ENCODE measurements at places on chromosomes 2 and 18.

- DNase-seq = no peak
These were observed 416.6 kb upstream of the SMIM21 start for GRCh38 chr18:75844146-75844545.

- no peak for DNase-seq
These were observed 76.8 kb downstream of the ACKR3 start for GRCh38 chr2:236646441-236646840.

- no peak for DNase-seq
These were observed 197.4 kb upstream of the SMIM21 start for GRCh38 chr18:75624869-75625268.

DNA sequence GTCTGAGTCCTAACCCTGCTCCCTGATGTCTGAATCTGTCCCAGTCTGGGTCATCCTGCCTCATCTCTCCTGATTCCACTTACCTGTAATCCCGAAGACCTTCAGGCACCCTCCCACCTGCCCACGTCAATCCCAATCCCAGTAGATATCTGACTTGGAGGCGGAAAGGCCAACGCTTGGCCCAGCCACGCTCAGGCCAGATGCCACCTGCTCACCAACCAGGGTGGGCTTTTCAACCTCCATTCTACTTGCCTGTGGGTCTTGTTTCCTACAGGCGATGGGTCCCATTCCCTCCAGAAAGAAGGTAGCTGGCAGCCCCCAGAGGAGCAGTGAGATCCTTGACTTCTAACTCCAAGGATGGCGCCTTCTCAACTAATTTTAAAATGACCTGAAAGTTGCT lies 59.7 kb downstream of the INPP5D start:
- DNase-seq = no peak

GRCh38 chr18:21602299-21602587 lies 1.7 kb upstream of the ESCO1 start:
- DNase-seq = no peak

DNA sequence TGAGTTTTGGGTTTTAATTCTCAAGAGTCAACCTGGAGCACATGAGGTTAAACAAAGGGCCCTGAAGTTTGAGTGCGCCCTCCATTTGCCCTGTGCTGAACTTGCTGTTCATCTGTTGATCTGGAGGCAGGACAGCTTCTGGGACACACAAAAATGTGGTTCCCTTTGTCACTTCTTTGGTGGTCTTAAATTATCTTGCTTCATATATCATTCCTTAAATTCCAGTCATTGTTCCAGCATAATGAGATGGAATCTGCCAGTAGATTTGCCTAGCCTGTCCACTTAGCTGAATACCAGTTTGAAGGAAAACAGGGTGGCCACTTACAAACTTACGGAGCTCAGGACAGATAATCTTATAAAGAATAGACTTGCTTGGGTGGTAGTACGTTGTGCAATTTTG lies 916 bp downstream of the CETN1 start:
- no peak for DNase-seq

- no peak for DNase-seq
These were observed 100.4 kb upstream of the SMAD2 start for GRCh38 chr18:48030616-48031480.

DNA sequence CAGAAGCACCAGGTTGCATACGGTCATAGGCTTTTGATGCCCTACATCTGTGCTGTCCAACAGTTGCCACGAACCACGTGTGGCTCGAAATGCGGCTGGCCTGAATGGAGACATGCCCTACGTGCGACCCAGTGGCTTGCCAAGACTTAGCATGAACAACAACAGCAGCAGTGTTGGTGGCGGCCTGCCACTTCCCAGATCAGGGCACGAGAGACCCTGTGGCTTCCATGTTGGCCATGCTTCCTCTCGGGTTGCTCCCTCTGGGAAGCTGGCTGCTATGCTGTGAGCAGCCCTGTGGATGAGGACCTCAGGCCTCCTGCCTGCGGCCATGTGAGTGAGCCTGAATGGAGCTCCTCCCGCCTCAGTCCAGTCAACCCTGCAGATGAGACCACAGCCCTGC lies 212.3 kb downstream of the HDAC4 start:
- no peak for DNase-seq

- no peak for DNase-seq
These were observed 472.3 kb downstream of the TNS1 start for GRCh38 chr2:217530392-217531090.

- no peak for DNase-seq
These were observed 35.3 kb downstream of the TCF4 start for GRCh38 chr18:55552526-55553189.

GRCh38 chr2:136127356-136127755 lies 9.4 kb upstream of the CXCR4 start:
- DNase-seq = no peak

DNA sequence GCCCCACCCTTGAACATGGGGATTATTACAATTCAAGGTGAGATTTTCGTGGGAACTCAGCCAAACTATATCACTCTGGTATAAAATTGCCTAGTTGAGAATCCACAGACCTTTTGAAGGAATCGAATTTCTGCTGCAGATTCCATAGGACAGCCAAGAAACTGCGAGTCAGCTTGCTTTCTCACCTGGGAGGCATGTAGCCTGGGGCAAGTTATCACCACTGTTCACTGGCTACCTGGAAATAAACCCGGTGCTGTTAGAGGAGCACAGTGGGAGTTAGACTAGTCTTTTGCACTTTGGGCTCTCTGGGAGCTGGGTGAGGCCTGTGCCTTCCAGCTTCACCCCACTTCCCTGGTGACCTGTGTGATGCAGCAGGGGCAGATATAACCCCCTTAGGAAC lies 1043.5 kb downstream of the TDRD15 start:
- no peak for DNase-seq

GRCh38 chr2:29193681-29194080 lies 78.5 kb downstream of the CLIP4 start:
- DNase-seq = no peak

- DNase-seq = no peak
These were observed 32.9 kb upstream of the PPM1B start for GRCh38 chr2:44135771-44136170.

DNA sequence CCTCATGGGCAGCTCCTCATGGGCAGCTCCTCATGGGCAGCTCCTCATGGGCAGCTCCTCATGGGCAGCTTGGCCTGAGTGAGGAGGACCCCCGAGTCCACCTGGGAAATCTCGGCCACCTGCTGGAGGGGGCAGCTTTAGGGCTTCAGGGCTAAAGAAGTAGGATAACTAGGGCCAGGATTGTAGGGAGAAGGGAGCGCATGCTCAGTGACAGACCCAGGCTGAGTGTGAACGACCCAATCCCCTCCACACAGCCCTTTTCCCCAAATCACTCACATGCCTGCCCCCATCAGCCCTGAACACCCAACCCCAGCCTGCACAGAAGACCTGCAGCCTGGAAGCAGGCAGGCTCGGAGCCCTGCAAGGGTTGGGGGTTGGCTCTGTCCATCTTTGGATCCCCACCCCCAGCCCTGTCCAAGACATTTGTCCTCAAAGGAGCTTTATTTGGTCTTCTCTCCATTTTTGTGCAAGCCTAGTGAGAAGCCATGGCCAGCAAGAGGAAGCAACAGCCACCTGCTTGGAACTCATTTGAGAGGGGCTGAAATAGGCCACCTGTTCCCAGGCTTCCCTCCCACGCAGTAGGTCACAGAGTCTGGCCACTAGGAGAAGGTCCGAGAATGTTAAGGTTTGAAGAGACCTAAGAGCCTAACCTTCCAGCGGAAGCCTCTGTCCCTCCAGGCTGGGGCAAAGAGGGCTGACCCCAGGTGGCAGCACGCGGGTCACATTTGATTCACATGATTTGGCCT lies 249.9 kb downstream of the TNS1 start:
- no peak for DNase-seq

DNA sequence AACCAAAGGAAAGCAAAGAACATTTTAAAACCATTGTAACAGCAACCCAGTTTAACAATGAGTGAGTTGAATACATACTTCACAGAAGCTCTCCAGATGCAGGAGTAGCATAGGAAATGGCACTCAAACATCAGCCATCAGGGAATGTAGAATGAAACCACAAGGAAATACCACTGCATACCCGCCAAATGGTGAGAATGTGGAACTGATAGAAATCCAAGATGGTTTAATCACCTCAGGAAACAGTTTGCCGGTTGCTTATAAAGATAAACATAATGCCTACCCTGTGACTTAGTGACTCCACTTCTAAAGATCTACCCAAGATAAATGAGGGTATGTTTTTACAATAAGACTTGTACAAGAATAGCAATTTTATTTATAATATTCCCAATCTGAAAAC lies 132.0 kb downstream of the GALNT1 start:
- no peak for DNase-seq

DNA sequence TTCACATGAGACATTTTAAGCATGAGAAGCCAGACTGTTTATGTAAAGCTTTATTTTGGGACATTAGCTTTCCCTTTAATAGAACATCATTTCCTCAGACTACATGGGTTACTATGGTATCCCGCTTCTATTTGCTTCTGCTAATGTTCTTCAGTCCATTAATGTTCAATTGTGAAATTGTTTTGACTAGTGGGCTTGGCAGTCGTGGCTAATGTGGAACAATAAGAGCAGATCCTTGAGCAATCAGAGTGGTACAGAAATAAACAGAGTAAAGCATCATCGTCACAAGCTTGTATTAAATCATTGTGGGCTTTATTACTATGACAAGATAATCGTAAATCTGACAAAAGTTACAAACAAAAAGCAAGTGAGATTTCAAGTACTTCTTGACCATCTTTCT lies 60.2 kb downstream of the PDE1A start:
- DNase-seq = no peak

DNA sequence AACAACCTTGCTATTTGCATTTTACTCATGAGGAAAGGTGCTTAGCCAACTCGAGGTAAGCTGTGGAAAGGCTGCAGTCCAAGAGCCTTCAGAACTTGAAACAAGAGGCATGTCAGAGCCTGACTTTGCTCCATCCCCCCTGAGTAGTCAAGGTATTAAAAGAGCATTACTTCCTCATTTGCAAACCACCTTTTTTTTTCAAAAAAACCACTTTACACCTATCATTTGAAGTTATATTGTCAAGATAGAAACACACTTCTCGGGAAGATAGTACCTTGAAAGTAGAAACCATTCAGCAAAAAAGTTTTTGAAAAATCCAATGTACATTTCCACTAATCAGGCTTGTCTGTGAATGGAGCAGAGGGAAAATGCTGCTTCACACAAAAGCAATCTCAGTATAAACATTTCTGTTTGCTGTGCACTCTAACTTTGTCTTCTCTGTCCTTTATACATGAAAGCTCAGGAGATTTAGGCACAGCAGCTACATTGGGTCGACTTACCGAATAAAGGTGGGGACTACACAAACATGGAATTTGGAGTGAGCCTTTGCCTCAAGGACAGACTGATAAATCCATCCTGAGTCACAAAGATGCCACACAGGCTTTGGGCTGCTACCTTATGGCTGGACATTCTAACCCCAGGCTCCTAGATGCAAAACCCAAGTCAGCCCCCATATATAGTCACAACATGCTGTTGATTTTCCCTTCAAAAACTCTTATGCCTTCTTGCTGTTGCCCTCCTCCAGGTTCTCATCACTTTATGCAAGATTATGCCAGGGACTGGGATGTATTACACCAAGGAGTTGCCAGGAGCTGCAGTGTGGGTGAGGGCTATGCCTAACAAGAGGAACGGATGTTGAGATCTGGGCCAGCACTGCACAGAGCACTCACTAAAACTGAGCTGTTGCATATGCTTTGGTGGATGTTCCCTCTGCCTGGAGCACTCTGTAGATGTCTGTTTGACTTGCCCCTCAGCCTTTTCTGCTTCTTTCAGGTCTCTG lies 41.4 kb upstream of the EML4 start:
- DNase-seq = no peak

GRCh38 chr2:152558158-152558984 lies 158.9 kb downstream of the PRPF40A start:
- peak; percentile 9 for DNase-seq

GRCh38 chr2:119483896-119484718 lies 40.2 kb downstream of the SCTR start:
- no peak for DNase-seq

GRCh38 chr2:69116438-69116837 lies 103.5 kb downstream of the ANTXR1 start:
- DNase-seq = no peak

DNA sequence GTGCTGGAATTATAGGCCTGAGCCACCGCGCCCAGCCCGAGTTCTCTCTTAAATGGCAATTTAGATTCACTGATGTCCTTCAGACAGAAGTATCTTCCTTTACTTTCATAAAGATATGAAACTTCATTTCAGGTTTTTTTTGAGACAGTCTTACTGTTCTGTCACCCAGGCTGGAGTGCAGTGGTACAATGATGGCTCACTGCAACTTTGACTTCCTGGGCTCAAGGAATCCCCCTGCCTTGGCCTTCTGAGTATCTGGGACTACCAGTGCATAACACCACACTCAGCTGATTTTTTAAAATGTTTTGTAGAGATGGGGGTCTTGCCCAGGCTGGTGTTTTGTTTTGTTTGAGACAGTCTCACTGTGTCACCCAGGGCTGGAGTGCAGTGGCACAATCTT lies 13.2 kb downstream of the ITGB1BP1 start:
- DNase-seq = no peak

GRCh38 chr2:119641562-119642258 lies 37.3 kb upstream of the TMEM177 start:
- no peak for DNase-seq

- no peak for DNase-seq
These were observed 51.5 kb downstream of the L3MBTL4 start for GRCh38 chr18:6363216-6363615.

GRCh38 chr2:6653281-6653750 lies 212.4 kb downstream of the CMPK2 start:
- no peak for DNase-seq

- no peak for DNase-seq
These were observed 94.8 kb downstream of the MTA3 start for GRCh38 chr2:42663106-42663780.

GRCh38 chr2:182915369-182916326 lies 49.2 kb upstream of the FRZB start:
- no peak for DNase-seq

- DNase-seq = no peak
These were observed 2.8 kb upstream of the PEX13 start for GRCh38 chr2:61014763-61015162.

DNA sequence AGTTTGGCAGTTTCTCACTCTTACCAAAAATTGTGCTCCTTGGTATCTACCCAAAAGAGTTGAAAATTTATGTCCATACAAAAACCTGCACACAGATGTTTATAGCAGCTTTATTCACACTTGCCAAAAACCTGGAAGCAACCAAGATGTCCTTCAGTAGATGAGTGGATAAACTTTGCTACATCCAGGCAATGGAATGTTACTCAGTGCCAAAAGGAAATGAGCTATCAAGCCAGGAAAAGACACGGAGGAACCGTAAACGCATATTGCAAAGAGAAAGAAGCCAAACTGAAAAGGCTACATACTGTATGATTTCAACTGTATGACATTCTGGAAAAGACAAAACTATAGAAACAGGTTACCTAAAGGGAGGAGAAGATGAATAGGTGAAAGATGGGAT lies 36.1 kb downstream of the TMEM163 start:
- no peak for DNase-seq

Measured in GOT3 (cell line).